Aorta (tissue), 5 donors: ENCODE measurements at places on chromosomes 2 and 18. TPM values are rescaled to one million over a fixed set of nuclear protein-coding genes. Genes with fewer than 3 reads are reported as not detected.

Gene SERPINB11
- polyA plus RNA-seq: not detected

Gene KCNG2
- polyA plus RNA-seq: not detected

Gene PSMD14
- polyA plus RNA-seq: 21.0 TPM

Gene SNTG2
- polyA plus RNA-seq: not detected

Gene HDHD2
- 26.2 TPM for polyA plus RNA-seq
